GM06990 (cell line): ENCODE measurements at places on chromosomes 13 and 19.
A peak's percentile ranks its signal among the peaks of the same experiment; 100 is the strongest.

DNA sequence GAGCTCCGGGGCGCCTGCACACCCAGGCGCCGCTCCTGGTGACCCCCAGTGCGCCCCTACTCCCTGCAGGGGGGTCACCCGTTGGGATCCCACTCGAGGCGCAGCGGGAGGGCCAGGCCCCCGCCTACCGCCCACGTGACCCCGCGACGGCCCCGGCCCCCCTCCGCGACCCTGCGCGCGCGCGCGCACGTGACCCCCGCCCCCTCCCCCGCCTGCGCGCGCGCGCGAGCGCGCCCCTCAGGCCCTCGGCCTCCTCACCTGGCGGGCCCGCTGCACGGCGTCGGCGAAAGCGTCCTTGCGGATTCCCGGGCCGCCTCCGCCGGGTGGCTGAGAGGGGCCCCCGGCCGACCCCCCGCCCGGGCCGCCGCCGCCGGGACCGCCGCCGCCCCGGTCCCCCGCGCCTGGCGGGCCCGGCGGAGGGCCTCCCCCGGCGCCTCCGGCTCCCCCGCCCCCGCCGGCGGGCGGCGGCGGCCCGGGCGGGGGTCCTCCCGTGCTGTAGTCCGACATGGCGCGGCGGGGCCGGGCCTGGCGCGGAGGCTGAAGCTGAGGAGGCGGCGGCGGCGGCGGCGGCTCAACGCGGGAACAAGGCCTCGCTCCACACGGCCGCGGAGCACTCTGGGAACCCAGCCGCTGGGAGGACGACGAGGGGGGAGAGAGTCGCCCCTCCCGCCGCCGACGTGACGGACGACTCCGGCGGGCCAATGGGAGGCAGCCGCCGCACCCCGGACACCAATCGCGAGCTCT lies at the start of gene KHSRP:
Gene KHSRP, minus strand, starts transcription at position 617 of the 744 bp plus-strand sequence. Its CDS starts 110 bp downstream, at position 507.
- DNase-seq, result peak; percentile 99

DNA sequence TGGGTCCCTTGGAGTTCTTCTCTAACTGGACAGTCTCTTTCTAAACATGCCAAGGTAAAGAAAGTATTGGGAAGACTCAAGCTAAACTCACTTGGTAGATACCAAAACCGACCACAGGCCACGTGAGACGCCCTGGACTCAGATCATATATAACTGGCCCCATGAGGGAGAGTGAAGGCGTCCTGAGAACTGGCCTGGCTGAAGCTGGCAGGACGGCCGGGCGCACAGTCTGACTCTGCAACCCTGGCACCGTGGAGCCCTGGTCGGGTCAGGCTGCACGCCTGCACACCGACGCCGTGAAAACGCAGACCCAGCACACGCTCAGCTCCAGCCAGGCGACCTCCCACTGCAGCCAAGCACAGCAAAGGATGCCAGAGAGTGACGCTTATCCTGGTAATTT lies 122.5 kb upstream of the SPACA7 start:
- DNase-seq, result no peak

GRCh38 chr13:95858286-95859075 lies 181.5 kb downstream of the DNAJC3 start:
- DNase-seq, result no peak

GRCh38 chr13:41847216-41847615 lies 113.7 kb downstream of the VWA8 start:
- no peak for DNase-seq

GRCh38 chr19:2360833-2361232 lies 768 bp downstream of the TMPRSS9 start:
- DNase-seq, result no peak

- DNase-seq, result no peak
These were observed 258.5 kb downstream of the FGF9 start for GRCh38 chr13:21929400-21929799.

DNA sequence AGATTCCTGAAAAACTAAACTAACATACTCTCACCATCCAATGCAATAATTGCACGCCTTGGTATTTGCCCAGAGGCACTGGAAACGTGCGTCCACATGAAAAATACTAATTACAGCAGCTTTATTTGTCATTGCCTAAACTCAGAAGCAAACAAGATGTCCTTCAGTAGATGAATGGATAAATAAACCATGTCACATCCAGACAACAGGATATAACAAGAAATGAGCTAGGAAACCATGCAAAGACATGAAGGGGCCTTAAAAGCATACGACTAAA lies 25.0 kb downstream of the ELL start:
- no peak for DNase-seq

GRCh38 chr13:52036037-52036436 lies 11.5 kb downstream of the UTP14C start:
- DNase-seq, result no peak

DNA sequence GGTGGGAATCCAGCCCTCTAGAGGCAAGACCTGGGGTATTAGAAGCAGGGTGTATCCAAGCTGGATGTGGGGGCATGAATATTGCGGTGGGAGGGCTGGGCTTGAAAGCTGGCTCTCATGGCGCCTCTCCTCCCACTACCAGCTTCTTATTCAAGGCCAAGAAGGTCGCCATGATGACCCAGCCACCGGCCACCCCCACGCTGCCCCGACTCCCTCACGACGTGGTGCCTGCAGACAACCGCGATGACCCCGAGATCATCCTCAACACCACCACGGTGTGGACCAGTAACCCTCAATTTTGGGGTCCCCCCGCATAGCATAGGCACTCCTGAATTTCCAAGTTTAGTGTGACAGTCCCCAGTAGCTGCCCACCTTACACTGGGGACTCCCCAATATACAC lies 41.7 kb downstream of the RYR1 start:
- no peak for DNase-seq

DNA sequence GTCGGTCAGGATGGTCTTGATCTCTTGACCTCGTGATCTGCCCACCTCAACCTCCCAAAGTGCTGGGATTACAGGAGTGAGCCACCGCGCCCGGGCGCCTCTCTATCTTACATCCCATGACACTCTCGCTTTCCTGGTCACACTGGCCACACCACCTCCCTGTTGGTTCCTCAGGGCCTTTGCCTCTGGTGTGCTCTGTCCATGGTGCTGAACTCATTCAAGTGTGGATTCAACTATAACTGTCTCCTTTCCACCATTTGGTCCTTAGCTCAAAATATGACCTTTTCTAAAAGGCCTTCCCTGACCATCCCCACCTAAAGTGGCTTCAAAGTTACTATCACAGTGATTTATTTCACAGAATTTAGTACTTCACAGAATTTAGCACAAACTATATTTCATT lies 3.7 kb upstream of the SMIM17 start:
- DNase-seq, result no peak

GRCh38 chr13:100051070-100051469 lies 37.8 kb upstream of the PCCA start:
- DNase-seq, result no peak

DNA sequence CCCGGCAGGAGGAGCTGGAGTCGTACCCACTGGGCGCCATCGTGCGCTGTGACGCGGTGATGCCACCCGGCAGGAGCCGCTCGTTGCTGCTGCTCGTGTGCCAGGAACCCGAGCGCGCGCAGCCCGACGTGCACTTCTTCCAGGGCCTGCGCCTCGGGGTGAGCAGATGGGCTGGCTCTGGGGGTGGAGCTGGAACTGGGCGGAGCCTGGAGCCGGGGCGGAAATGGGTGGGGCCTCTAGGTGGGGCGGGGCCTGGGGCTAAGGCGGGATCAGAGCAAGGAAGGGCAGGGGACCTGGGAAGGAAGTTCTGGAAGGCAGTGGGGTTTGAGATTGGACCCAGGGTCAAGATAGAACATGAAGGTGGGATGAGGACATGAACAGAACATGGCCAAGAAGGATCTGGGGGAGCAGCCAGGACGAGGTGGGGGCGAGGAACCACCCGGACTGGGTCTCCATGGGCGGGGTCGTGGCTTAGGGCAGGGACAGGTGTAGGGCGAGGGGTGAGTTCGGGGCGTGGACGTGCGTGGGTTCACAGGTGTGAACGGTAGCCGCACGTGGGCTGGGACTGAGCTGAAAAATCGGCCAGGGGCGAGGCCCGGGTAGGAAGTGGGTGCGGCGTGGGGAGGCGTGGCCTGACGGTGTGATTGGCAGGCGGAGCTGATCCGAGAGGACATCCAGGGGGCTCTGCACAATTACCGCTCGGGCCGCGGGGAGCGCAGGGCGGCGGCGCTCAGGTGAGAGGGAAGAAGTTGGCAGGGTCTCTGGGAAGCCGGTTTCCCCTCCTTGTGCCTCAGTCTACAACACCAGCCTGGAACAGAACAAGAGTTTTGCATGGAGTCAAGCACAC lies 4.7 kb downstream of the EPS8L1 start:
- DNase-seq, result peak; percentile 76

GRCh38 chr13:47241446-47241845 lies 344.6 kb upstream of the HTR2A start:
- DNase-seq, result no peak

DNA sequence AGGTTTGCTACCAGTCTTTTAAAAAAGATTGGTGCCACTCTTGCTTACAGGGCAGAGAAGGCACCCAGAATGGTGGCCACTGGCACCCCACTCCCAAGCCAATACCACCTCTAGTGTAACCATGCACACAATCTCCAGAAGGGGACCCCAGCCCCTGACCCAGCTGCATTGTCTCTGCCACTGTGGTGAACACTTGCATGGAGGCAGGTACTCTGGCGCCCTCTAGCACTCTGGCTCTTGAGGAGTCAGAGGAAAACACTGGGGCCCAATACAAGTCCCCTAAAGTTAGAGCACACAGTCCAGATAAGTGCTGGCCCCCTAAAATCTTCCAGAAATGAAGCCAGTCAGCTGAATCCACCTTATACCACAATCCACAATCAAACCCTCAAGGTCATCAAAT lies 6.0 kb downstream of the ERVV-1 start:
- no peak for DNase-seq

- peak; percentile 1 for DNase-seq
These were observed 27.4 kb downstream of the EFNA2 start for GRCh38 chr19:1312767-1313694.

DNA sequence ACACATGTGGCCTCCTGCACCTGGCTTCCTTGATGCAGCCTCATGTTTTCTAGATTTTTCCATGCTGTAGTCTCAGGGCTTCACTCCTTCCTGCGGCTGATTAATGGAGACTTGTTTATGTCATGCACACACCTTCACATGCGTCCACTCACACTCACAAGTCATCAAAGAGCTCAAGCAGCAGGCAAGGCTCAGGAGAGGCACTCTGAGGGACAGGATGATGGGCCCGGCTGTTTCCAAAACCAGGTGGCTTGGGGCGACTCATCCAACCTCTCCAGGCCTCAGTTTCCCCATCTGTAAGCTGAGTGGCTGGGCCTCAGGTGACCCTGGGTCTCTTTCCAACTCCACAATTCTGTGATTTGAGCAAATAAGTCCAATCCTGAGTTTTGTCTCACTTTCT lies 36.9 kb downstream of the RASA3 start:
- DNase-seq, result no peak

DNA sequence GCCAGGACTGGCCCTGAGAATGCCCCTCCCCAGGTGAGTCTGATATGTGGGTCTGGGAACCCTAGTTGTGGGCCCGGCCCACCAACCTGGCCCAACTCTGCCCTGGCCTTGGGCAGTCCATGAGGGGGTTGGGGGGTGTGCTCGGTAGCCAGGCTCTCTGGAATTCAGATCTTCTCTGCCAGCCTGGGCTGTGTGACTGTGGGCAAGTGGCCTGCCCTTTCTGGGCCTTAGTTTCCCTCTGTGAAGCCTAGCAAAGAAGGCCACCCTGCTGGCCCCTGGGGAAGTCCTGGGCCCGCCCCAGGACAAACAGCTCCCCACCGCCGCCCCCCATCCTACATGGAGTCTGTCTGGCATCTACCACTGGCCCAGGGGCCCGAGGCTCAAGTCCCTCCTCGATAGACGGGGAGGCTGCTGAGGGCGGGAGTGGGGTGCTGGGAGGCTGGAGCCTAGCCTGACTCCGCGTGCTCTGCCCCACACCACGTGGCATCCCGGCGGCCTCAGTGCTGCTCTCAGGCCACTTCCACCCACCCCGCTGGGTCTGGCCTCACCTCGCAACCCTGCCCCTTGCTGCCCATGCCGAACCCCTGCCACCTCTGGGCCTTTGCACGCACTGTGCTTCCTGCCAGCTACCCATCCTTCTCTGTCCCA lies 8.3 kb upstream of the TBXA2R start:
- no peak for DNase-seq

GRCh38 chr13:31469377-31469776 lies 269.6 kb downstream of the B3GLCT start:
- no peak for DNase-seq

- DNase-seq, result no peak
These were observed 49.1 kb upstream of the MEDAG start for GRCh38 chr13:30857018-30857417.

- no peak for DNase-seq
These were observed 239.9 kb downstream of the VWA8 start for GRCh38 chr13:41720839-41721561.

GRCh38 chr19:2973229-2973628 lies 4.1 kb upstream of the TLE6 start:
- no peak for DNase-seq

GRCh38 chr19:20005741-20006140 lies 33.6 kb downstream of the ZNF682 start:
- DNase-seq, result no peak

DNA sequence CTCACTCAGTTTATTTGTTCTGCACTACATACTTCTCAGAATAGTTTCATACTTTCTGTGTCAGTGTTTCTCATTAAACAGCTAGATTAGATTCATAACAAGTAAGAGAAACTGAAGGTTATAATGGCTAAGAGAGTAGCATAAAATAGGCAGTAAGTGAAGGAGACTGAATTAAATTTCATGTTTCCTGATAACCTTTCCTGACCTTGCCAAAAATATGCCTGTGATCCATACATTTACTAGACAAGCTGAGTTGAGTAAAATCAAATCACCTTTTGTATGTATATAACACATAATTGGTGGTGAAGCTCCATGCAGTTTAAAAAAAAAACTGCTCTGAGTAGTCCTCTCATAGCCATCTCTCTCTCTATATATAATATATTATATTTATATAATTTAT lies 545.3 kb upstream of the PCDH20 start:
- DNase-seq, result no peak

DNA sequence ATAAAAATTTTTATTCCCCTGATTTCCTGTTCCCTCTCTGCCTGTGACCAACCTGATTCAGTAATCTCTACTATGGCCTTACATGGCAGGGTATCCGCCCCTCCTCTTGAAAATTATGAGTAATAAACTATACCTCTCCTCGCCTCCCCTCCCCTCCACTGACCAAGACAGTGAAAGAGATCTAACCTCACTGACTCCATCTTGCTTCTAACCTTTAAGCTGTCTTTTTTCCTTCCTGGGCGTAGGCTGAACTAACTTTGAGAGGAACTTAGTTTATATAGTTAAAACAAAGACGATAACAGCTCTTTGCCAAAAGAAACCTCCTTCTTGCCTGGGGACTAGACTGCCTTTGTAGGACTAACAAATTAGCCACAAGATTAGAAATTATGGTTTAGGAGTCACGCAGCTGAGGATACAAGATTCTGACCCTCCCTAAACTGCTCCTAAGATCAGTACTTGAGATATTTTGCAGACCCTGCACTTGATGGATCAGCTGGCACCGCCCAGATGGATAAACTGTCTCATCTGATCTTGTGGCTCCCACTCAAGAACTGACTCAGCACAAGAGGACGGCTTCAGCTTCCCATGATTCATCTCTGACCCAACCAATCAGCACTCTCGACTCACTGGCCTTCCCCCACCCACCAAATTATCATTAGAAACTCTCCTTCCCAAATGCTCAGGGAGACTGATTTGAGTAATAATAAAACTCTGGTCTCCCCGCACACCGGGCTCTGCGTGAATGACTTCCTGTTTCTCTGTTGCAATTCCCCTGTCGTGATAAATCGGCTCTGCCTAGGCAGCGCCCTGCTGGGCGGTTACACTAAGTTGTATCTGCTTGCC lies 187.1 kb downstream of the TDRD3 start:
- no peak for DNase-seq

- DNase-seq, result peak; percentile 75
These were observed 20.8 kb downstream of the NOVA2 start for GRCh38 chr19:45952686-45953505.

- DNase-seq, result no peak
These were observed 12.4 kb downstream of the CHAF1A start for GRCh38 chr19:4414800-4415321.
